ENCODE measurements at places on chromosomes 12 and 14.

DNA sequence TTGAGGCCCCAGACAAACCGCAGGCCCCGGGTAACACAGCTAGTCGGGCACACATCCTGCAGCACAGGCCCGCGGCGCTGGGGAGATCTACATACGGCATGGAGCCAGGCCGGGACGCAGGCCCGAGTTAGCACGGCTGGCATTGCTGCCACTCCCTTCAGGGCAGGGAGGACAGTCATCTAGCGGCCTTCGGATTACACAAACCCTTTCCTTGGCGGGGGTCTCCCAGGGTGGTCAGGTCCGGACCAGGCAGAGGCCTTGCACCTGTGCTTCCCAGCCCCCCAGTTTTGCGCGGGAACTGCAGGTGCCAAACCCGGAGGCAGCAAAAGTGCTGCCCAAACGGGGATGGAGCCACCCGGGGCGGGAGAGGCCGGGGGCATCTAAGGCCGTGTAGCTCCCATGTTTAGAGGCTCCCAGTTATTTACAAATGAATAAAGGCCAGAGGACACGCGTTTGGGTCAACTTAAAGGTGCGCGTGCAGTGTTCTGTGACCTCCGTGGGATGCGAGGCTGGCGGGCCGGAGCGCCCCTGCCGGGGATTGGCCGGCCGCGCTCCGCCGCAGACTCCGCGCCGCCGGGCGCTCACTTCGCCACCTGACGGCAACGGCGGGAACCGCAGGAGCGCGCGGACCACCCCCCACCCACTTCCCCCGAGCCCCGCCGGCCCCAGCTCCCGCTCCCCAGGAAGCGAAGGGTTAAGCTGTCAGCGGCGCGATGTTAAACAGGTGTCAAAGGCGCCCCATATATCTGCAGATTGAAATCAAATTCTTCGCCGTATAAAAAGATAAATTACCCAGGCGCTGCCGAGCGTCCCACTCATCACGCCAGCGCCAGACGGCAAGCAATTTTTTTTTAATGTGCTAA is 18.1 kb downstream of the VSX2 start:
- DNase-seq, result peak; percentile 43

DNA sequence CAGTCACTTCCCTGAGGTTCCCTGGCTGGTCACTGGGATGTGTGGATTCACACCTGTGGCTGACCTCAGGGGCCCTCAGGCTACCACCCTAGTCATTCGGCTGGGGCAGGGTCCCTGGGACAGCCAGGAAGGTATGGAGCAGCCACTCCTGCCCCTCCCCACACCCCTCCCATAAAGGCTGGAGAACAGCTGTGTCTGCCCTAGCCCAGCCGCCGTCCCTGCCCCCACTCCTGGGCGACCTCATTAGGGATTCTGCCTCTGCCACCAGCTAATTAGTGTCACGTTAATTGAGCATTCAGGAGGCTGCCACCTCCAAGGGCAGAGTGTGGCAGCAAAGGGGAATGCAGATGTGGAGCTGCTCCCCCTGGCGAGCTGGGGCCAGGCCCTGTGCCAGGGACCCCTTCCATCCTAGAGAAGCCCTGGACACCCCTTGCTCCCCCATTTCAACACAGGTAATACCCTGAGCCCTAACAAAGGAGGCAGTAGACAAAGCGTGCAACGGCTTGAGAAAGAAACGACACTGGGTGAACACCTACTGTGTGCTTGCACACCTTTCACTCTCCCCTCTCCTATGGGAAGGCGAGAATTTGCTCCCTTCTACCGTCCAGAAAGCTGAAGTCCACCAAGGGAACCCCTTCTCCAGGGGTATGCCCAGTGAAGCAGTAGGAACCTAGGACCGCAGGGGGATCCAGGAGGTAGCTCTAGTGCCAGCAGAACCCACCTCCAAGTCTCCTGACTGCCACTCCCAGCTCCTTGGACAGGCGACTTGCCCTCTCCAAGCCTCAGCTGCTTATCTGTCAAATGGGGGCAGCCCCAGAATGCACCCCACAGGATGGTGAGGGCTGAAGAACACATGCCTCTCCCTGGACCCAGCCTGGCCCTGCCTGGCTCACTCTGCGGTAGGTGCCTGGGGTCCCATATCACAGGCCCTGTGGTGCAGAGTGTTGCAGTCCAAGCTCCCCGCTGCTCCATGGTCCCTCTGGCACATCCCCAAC is 45.1 kb downstream of the FAM222A start:
- peak; percentile 4 for DNase-seq

DNA sequence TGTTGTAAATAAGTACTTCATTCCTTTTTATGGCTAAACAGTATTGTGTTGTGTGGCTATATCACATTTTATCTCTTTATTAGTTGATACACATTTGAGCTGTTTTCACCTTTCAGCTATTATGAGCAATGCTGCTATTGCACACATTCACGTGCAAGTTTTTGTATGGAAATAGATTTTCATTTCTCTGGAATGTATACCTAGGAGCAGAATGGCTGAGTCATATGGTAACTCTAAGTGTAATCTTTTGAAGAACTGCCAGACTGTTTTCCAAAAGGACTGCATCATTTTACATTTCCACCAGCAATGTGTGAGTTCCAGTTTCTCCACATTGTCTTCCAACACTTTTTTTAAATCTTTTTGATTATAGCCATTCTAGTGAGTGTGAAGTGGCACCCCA is 134.0 kb downstream of the SRGAP1 start:
- DNase-seq, result no peak

GRCh38 chr14:101843665-101844064 is 82.2 kb downstream of the PPP2R5C start:
- DNase-seq, result peak; percentile 44
